A549 treated with GW870086 at 1 μM for 4 hours (cell line): ENCODE measurements at places on chromosomes 1 and 21. TPM values are rescaled to one million over a fixed set of nuclear protein-coding genes. Genes with fewer than 3 reads are reported as not detected.

The EFCAB7 gene
- total RNA-seq = 1.8 to 3.1 TPM (median 2.8 TPM) in 5 replicates

The AXDND1 gene
- total RNA-seq = 0.16 to 0.51 TPM (median 0.33 TPM) in 4 of 5 replicates, not detected in the other

The E2F2 gene
- total RNA-seq = 2.0 to 3.0 TPM (median 2.9 TPM) in 5 replicates

The GBP5 gene
- total RNA-seq = 0.05 TPM in 1 of 5 replicates, not detected in the others

The LCE3D gene
- total RNA-seq = 1.6 to 2.7 TPM (median 2.4 TPM) in 5 replicates

The SH2D2A gene
- 2.6 to 3.9 TPM (median 3.2 TPM) in 5 replicates for total RNA-seq

The UMODL1 gene
- not detected in 5 replicates for total RNA-seq

The TLR5 gene
- 0.05 to 0.58 TPM (median 0.24 TPM) in 5 replicates for total RNA-seq

The SYT11 gene
- 1.0 to 1.3 TPM (median 1.1 TPM) in 5 replicates for total RNA-seq

The LHX8 gene
- total RNA-seq = 0.77 to 1.3 TPM (median 0.97 TPM) in 5 replicates

The MRPS6 gene
- total RNA-seq = 37.4 to 46.1 TPM (median 40.6 TPM) in 5 replicates

The AVPR1B gene
- not detected in 5 replicates for total RNA-seq

The GJA9 gene
- 0.06 to 0.08 TPM (median 0.07 TPM) in 3 of 5 replicates, not detected in the others for total RNA-seq

The NBPF4 gene
- total RNA-seq = 0.05 to 0.14 TPM (median 0.14 TPM) in 3 of 5 replicates, not detected in the others
